ENCODE measurements at places on chromosomes 16 and 17.

DNA sequence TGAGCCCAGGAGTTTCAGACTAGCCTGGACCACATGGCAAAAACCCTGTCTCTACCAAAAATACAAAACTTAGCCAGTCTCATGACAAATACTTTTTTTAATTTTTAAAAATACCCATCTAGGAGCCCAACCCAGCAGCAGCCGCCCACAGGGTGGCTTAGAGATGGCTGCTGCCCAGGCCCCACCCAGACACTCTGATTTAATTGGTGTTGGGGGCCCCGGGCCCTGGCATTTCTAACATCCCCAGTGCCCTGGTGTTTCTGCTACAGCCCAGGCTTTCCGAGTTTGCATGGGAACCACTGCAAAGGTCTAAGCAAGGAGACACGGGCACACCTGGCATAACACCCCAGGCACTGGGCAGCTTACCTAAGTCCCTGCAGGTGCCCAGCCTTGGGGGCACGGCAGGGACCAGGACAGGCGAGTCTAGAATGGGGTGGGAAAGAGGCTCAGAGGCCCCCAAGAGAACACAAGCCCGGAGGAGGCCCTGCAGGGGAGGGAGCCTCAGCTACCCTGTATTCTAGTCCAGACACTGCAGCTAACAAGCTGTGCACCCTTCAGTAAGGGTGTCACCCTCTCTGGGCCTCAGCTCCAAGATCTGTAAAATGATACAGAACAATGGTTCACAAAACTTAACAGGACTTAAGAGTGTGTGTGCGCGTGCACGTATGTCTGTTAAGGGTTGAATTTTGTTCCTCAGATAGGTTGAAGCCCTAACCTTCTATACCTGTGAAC is 48.8 kb downstream of the RMI2 start:
- no peak overlapping the region for H3K4me3 ChIP-seq
- no peak overlapping the region for H3K27ac ChIP-seq
- no peaks in the 10 kb centered on the region for H3K36me3 ChIP-seq
- no peak for DNase-seq
- no peaks in the 10 kb centered on the region for H3K4me1 ChIP-seq

DNA sequence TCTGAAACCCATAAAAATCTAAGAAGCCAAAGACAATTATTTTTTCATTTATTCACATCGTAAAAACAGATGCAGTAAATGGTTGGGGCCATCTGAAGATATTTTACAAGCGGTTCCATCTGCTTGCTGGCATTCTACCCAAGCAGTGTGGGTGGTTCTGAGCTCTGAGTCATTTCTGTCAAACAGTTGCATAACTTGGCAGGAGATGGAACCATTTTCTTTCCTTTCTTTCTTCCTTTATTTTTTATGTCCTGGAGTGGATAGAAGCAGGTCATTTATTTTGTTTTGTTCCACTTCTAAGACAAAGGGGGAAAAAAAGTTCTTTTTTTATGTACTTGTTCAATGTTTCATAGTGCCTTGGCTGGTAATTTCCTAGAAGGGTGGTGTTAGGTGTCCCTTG is 1151.9 kb upstream of the GOT2 start:
- H3K4me3 ChIP-seq, result no peak overlapping the region
- no peak overlapping the region for H3K27ac ChIP-seq
- no peaks in the 10 kb centered on the region for H3K4me1 ChIP-seq
- peak; percentile 46 for DNase-seq
- H3K27me3 ChIP-seq, result no peaks in the 10 kb centered on the region

DNA sequence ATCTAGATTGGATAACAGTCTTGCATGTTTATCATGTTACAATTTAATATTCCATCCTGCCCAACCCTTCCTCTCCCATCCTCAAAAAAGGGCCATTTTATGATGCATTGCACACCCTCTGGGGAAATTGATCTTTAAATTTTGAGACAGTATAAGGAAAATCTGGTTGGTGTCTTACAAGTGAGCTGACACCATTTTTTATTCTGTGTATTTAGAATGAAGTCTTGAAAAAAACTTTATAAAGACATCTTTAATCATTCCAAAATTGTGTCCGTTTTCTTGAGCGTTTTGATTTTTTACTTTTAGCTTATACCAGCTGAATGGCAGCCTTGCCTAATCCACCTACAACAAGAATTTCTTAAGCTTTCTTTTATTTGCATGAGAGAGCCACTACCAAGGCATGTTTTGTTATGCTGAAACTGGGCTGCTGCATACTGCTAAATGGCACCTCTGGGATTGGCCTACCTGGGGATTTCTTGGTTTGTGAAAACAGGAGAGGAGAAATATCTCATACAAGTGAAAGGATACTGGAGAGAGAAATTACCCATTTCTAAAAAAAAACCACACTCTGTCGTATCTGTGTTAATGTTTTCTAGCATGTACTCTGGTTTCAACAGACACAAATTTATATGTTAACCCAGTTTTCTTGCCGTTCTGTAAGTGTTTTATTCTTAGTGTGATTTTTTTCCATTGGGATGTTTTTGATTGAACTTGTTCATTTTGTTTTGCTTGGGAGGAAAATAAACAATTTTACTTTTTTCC is 52.2 kb downstream of the TUBD1 start:
- H3K27me3 ChIP-seq, result no peaks in the 10 kb centered on the region
- H3K36me3 ChIP-seq, result peaks cover 34% of the 10 kb centered on the region
- H3K4me1 ChIP-seq, result peaks cover 49% of the 10 kb centered on the region
- DNase-seq, result peak; percentile 55

DNA sequence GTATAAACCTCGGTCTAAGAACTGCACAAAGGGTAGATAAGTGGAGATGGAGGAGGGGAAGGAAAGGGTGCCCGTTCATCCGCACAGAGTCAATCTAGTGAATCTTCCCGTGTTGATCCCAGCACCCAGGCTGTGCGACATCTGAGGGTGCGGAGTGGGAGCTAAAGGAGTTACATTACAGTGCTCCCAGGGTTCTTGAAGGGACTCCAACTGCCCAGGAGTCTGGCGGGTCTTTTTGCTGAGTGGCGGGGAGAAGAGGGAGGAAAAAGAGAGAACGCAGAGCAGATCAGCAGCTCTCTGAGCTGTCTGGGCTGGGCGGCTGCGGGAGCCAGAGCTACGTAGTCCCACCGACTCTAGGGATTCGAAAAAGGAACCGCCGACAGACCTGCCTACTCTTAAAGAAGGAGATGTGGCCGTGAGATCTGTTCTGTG is 1.6 kb upstream of the CA10 start:
- H3K27ac ChIP-seq, result no peak overlapping the region
- H3K27me3 ChIP-seq, result peaks cover 29% of the 10 kb centered on the region
- no peak overlapping the region for H3K4me3 ChIP-seq
- DNase-seq, result no peak
- H3K36me3 ChIP-seq, result no peaks in the 10 kb centered on the region

- H3K36me3 ChIP-seq, result no peaks in the 10 kb centered on the region
- H3K4me1 ChIP-seq, result no peaks in the 10 kb centered on the region
- H3K4me3 ChIP-seq, result no peak overlapping the region
- no peak overlapping the region for H3K27ac ChIP-seq
- no peak for DNase-seq
These were observed 148.1 kb downstream of the KCNJ2 start for GRCh38 chr17:70317421-70317820.

DNA sequence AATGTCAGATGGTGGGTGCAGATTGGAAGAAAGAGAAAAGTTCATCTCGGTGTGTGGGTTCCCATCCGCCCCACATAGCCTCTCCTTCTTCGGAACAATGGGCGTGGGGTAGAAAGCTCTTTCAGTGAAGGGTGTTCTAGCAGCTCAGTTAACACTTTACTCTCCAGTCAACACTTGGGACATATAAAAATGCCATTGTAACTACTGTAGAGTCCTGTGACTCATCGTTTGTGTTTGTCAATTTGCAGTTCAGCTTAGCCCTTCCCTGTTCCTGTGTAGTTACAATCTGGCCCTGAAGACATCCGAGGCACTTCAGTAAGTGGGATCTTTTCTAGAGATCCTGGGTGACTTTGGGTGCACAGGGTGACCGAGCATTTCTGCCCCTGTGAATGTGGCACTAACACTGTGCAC is 11.5 kb upstream of the CLEC18C start:
- peak overlapping the region; percentile 30 for H3K27ac ChIP-seq
- H3K4me3 ChIP-seq, result peak overlapping the region; percentile 7

GRCh38 chr16:71357681-71358080 is 842 bp upstream of the CALB2 start:
- peak; percentile 25 for DNase-seq
- H3K27ac ChIP-seq, result no peak overlapping the region
- H3K4me1 ChIP-seq, result peaks cover 12% of the 10 kb centered on the region
- no peaks in the 10 kb centered on the region for H3K36me3 ChIP-seq
- H3K27me3 ChIP-seq, result no peaks in the 10 kb centered on the region
- peak overlapping the region; percentile 59 for H3K4me3 ChIP-seq
